Fibroblast of skin of left quadriceps (primary cell): ENCODE measurements at places on chromosomes 6 and 20.

- no peak for DNase-seq
Observed at GRCh38 chr6:24228681-24229255, 102.8 kb downstream of the NRSN1 start.

- no peak for DNase-seq
Observed at GRCh38 chr6:45705137-45705855, 310.4 kb downstream of the CLIC5 start.

- DNase-seq, result no peak
Observed at GRCh38 chr6:138492871-138493270, 6.4 kb downstream of the NHSL1 start.

GRCh38 chr20:64194269-64194668, 30.0 kb downstream of the MYT1 start:
- no peak for DNase-seq

- no peak for DNase-seq
Observed at GRCh38 chr6:46749731-46750130, 3.0 kb downstream of the ANKRD66 start.

DNA sequence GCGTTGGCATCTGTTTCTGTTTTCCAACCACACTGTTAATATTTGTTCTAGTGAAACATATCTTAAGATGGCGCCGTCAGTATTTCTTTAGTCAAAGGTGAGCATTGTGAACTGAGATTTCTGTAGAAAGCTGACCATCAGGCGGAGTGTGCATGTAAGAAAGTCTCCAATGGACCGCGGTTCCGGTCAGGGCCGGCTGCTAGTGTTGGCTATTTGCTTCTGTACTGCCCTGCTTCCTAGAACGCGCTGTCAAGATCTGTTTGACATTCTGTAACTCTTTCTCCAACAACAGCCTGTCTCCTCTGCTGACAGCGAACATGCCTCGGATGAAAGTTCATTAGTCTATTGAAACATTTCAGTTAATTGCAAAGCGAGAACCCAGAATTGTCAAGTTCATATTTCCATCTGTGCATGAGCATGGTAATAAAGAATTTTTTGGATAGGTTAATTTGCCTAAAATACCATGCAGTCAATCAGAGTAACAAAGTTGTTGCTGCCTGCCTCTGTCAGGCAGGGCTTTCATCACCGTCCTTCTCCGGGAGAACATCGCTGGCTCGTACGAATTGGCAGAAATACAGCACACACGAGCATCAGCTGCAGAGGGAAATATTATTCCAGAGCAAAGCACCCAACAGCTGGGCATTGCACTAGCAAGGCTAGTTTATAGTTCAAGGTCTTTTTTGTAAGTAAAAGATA, 369.1 kb downstream of the CDH4 start:
- DNase-seq, result no peak

- no peak for DNase-seq
Observed at GRCh38 chr6:166318227-166318626, 10.0 kb upstream of the PRR18 start.

DNA sequence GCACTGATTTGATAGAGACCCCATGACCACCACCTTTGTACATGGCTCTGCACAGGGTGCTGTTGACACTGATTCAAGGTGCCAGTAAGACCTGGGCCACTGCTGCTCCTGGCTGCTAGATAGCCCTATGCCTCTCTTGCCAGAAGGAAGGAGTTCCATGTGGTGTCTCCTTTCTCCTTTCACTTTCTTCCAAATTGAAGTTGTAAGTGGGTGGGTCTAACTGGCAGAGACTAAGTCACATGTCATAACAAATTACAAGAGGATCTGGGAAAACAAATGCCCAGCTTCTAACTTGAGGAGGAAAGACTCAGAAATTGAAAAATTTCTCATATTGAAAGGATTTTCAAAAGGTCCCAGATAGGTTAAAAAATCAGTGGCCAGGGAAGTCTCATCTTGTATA, 116.8 kb downstream of the TFAP2B start:
- no peak for DNase-seq

GRCh38 chr6:163354085-163354484, 60.4 kb upstream of the QKI start:
- no peak for DNase-seq

- DNase-seq, result peak; percentile 99
Observed at GRCh38 chr6:106519460-106520394, 109.6 kb downstream of the RTN4IP1 start.

DNA sequence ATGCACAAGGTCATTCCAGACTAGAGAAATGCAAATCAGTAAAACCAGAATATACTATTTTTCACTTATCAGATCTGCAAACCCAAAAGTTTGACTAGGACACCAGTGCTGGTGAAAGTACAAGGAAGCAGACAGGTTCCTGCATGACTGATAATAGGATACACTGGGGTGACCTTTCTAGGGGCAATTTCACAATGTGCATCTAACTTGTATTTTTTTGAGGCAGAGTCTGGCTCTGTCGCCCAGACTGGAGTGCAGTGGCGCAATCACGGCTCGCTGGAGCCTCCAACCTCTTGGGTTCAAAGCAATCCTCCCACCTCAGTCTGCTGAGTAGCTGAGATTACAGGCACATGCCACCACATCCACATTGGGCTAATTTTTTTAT, 11.4 kb downstream of the COMMD7 start:
- DNase-seq, result no peak

GRCh38 chr20:40669692-40670091, 19.3 kb downstream of the MAFB start:
- no peak for DNase-seq

GRCh38 chr6:7633361-7633760, 43.4 kb downstream of the SNRNP48 start:
- DNase-seq, result no peak

DNA sequence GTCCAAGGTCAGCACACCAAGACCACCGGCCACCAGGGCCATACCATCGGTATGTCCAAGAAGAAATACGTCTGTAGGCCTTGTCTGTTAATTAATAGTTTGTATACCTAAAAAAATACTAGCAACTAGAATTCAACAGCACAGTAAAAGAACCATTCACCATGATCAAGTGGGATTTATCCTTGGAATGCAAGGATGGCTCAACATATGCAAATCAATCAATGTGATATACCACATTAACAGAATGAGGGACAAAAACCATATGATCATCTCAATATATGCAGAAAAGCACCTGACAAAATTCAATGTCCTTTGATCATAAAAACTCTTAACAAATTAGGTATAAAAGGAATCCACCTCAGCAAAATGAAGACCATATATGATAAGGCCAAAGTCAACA, 24.4 kb downstream of the RPP40 start:
- no peak for DNase-seq

DNA sequence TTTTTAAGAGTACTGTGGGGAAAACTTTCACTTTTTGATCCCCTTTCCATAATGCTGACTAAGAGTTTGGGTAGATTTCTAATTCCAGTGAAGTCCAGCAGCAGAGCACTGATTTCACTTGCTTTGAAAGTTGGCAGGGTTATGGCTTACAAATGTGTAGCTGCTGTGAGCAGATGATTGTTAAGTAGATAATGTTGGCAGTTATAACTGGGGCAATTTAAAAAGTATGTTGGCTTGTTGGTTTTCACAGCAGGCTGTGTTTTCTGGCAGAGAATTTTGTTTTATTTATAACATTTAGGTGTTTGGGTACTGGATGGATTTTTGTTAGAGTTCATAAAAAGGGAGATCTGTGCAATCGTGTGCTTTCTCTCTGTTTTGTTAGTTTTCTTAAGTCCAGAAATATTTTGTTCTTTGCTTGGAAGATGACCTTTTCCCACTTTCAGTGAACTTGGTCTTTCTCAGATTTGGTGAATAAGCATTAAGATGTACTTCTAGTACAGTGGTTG, 31.4 kb downstream of the AFDN start:
- peak; percentile 32 for DNase-seq

- no peak for DNase-seq
Observed at GRCh38 chr6:113654396-113654795, 202.7 kb upstream of the MARCKS start.

- no peak for DNase-seq
Observed at GRCh38 chr6:26411751-26412150, 9.7 kb downstream of the BTN3A1 start.

GRCh38 chr6:109671733-109672132, 19.3 kb downstream of the AK9 start:
- peak; percentile 66 for DNase-seq

- no peak for DNase-seq
Observed at GRCh38 chr20:43812216-43812615, 85.4 kb upstream of the GTSF1L start.

DNA sequence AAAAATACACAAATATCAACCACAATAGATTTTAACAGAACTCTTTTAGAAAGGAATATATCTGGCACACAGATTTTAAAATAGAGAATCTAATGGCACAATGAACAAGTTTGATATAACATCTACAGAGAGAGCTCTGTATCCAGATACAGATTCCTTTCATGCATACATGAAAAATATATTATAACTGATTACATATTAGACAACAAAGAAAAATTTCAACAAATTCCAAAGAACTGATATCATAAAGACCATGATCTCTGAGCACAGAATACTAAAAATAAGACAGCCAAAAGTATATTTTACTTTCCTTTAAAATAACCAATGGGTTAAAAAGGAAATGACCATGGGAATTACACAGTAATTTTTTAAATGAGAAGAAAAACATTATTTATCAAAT, 74.1 kb upstream of the MAP7 start:
- DNase-seq, result no peak

DNA sequence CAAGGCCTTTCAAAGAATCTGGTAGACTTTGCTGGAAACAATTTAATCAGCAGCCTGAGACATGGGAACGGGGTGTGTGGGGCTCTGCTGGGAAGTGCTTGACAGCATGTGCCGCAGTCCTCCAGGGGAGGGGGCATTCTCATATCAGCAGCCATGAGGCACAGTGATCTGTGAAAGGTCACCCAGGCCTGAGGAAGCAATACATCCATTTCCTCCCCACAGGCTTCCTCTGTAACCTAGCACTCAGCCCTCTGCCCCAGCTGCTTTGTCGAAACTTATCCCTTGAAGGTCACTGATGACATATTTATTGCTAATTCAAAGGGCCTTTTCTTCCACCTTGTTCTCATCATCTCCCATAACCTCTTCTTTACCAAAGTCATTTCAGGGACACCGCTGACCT, 103.3 kb downstream of the TNFAIP3 start:
- no peak for DNase-seq

DNA sequence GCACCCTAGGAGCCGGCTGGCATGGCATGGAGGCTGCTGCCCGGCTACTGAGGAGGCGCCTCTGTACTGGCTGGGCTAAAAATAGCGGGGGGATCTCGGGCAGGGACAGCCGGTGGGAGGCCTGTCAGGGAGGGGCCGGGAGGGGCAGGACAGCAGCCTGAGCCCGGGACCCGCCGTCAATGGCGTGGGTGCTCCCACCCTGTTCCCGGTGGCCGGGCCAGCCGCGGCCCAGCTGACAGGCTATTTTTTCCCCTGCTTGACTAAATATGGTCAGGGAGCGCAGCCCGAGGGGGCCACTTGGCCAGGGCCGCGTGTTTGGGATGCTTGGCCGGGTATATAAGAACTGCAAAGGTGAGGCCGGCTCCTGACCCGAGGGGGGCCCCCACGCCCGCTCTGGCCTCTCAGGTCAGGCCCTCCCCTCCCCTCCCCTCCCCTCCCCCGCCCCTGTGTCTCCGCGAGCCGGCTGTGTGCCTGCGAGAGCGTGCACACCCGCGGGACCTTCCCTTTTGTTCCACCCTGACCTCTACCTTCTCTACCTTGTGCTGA, 74.4 kb upstream of the GATA5 start:
- no peak for DNase-seq

GRCh38 chr6:70110126-70111022, 192.5 kb downstream of the COL9A1 start:
- DNase-seq, result peak; percentile 42

DNA sequence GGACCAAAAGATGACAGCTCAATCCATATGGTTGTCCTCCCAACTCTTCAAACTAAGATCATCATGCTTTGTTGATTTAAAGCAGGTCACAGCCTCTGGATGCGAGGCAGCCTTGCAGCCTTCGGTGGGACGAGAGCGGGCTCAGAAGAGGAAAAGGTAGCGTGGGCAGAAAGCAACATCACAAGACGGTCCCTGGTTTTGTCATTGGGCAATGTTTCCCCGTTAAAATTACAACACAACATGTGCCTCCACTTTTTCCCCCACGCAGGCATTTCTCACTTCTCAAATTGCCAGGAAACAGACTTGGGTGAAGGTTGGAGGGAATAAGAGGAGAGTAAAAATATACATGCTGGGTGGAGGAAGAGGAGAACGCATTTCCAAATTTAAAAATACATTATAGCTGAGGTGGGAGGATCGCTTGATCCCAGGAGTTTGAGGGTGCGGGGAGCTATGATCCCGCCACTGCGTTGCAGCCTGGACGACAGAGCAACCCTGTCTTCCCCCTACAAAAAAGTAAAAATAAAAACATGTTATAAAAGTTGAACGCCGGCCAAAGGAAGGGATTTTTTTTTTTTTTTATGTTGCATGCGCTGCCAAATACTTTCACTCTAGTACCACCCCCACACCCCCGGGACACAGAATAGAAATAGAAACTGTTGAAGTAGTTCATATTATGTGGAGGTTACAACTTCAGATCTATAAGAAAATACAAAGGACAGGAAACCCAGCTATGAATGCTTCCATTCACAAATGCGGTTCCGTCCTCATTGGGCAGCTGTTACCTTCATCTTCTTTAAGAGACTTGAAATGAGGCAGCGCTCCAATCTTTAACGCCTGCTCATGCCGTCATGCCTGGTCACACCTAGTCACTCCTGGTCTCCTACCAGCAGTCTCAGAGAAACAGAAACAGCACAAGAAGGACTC, 13.9 kb upstream of the NAA20 start:
- no peak for DNase-seq

- DNase-seq, result peak; percentile 33
Observed at GRCh38 chr6:56490993-56491392, 151.7 kb downstream of the DST start.

DNA sequence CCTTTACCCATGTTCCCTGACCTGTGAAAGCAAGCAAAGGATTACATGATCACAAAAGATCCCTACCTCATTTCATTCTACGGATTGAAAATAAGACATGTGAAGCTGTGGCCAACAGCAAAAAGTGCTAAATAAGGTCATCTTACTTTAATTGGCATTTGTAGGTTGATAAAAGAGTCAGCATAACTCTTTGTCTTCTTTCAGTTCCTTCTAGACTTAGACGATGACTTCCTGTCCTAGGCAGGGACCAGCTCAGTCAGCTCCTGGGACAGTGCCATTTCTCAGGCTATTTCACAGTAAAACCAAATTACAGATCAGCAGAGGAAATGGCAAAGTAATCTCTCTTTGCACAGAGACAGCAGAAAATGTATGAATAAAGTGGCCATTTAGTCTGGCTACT, 480.7 kb downstream of the RFPL4B start:
- DNase-seq, result no peak

- DNase-seq, result peak; percentile 48
Observed at GRCh38 chr6:117498159-117498558, 15.7 kb downstream of the DCBLD1 start.

DNA sequence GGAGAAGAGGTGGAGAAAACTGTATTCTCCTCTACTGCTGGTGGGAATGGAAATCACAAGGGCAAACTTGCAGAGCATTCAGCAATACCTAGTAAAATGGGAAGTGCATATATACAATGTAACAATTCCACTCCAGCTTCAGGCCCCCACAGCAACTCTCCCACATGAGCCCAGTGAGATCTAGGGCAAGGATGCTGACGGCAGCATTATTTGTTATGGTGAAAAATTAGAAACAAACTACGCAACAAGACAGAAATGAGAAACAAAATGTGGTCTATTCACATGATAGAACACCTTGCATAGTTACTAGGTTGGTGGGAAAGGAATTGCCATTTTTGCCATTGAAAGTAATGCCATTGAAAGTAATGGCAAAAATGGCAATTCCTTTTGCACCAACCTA, 98.9 kb upstream of the SRSF6 start:
- no peak for DNase-seq

GRCh38 chr20:38626921-38627659, 25.5 kb downstream of the ARHGAP40 start:
- no peak for DNase-seq

- no peak for DNase-seq
Observed at GRCh38 chr20:44028868-44029847, 114.5 kb downstream of the TOX2 start.
